ENCODE measurements at places on chromosomes 12 and 14.

DNA sequence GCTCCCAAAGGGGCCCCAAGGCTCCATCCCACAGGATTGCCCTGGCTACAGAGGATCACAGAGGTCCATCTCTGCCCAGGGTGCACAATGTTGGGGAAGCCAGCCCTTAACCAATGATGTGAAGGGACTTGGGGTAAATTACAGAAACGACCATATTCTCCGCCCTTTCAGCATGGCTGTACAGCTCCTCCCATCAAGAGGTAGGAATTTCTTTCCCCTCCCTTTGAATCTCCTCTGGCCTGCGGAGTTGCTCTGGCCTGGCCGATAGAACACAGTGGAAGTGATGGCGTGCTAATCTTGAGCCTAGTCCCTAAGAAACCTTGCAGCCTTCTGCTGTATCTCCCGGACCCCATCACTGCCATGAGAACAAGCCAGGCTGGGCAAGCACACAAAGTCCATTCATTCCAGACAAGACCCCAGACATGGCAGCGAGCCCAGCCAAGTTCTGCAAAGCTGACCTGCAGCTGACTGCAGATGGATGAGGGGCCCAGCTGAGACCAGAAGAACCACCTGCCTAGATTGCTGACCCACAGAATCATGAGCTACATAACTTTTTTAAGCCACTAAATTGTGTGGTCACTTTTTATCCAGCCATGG is 6.9 kb upstream of the IFI27 start:
- DNase-seq: no peak

GRCh38 chr14:74257941-74258763 is 18.9 kb downstream of the VSX2 start:
- DNase-seq: no peak

DNA sequence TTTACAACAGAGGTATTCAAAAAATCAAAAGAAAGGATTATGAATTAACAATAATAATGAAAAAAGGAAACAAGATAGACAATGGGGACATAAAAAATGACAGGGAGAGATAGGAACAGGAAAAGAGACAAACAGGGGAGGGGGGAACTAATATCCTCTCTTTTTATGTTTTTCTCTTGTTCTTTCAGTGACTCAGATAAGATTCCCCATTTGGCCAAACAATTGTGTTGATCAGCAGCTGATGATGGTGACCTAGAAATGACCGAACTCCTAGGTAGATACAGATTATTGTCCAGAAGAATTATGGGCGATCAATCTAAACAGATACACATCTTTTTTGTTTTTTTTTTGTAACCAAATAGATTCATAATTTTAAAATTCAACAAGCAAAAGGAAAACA is 1277.2 kb upstream of the FLRT2 start:
- DNase-seq: no peak

GRCh38 chr12:2691006-2691344 is 103.8 kb upstream of the FKBP4 start:
- no peak for DNase-seq

DNA sequence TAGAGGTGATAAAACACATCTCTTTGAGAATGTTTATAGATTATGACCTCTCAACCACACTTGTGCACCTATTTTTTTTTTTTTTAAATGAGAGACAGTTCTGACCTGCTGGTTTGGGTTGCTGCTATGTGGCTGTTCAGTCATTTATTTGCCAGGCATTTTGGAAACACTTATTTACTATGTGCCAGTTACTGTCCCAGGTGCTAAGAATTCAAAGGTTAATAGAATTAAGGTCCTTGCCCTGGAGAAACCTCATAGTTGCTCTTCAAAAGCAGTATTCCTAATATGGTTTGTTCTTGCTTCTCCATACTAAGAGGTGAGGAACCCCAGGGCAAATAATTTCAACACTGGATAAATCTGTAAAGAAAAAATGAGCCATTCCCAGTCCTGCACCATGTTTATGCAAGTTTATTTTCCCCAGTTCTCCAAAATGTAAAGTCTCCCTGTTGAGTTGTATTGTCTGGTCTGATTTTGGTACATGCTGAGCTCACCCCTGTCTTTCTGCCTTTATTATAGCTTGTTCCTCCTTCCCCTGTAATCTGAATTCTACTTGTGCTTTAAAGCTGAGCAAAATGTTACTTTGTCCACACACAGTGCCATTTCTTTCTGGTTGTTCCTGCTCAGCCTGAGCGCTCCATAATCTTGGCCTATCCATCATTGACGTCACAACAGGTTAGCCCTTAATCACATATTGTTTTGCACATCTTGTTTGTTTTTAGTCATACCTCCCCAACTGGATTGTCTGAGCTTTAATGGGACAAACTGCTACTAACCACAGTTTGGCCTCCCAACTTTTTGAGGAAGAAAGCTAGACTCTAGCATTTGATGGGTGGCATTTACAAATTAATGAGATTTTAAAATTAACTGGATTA is 56.7 kb downstream of the SRGAP1 start:
- no peak for DNase-seq
